Activated T-helper 1 cell treated with anti-CD3 and anti-CD28 coated beads, Interleukin-12 subunit alpha, Interleukin-12 subunit beta, Interleukin-2, Interleukin-4 antibody, amounts not matched to agents 30 ng/mL and 10 ng/mL and 1 ng/mL, durations not matched to agents 14 hours and 24 hours and 36 hours (primary cell): ENCODE measurements at places on chromosomes 5 and 9. TPM values are rescaled to one million over a fixed set of nuclear protein-coding genes. Genes with fewer than 3 reads are reported as not detected.
A peak's percentile ranks its signal among the peaks of the same experiment; 100 is the strongest.

Gene NEUROG1
- total RNA-seq, result not detected in 2 replicates

Gene TERT
- total RNA-seq, result 12.3 and 12.5 TPM in 2 replicates

Gene KDM4C
- 35.9 and 41.4 TPM in 2 replicates for total RNA-seq

Gene UGT3A2
- total RNA-seq, result not detected in 2 replicates

Gene RIC1
- 20.9 and 22.3 TPM in 2 replicates for total RNA-seq

Gene SLC34A3
- total RNA-seq, result not detected in 2 replicates

Gene EIF4E1B
- not detected in 2 replicates for total RNA-seq

Gene RARS1
- 137 and 145 TPM in 2 replicates for total RNA-seq

Gene CLIC3
- not detected in 2 replicates for total RNA-seq

DNA sequence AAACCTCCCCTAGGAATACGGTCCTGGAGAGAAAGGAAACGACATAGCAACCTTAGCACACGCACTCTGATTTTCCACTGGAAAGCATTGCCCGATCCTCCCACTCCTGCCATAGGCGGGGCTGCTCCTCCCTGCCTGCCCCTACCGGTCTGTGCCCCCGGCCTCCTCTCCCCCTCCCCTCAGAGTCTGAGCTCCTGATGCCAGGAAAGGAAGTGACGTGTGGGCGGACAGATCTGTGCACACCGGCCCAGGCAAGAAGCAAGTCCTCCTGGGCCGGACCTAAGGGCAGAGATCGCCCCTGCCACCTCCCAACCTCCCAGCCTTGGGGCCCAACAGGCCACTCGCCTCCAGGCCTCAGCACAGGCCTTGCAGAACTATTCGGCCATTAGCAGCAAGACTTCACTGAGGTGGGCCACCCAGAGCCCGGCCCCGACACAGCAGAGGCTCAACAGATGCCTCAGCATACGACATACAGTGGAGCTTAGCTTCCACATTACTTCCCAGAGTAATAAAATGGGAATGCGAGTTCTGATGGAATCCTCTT is 7.2 kb downstream of the NINJ1 start:
- H3K36me3 ChIP-seq, result peaks cover 32% of the 10 kb centered on the region
- no peaks in the 10 kb centered on the region for H3K27me3 ChIP-seq
- no peak for DNase-seq
- H3K27ac ChIP-seq, result peak overlapping the region; percentile 70

DNA sequence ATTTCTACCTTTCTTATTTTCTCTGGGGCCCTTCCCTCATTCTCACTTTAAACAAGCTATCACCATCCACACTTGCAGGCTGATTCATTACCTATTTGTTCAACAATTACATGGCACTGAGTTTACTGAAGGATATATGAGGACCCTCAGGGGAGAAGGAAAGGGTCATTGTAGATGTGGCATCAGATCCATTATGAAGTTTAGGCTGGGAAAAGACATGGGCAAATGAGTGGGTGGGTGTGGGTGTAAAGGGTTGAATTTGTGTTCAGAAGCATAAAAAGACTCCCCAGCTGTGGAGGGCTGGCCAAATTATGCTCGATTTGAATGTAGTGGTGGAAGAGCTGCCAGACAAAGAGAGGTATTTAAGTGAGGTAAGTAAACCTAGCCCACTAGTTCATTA is 55.9 kb upstream of the MTAP start:
- no peaks in the 10 kb centered on the region for H3K4me1 ChIP-seq
- H3K27ac ChIP-seq, result no peak overlapping the region
- H3K36me3 ChIP-seq, result no peaks in the 10 kb centered on the region
- H3K4me3 ChIP-seq, result no peak overlapping the region
- DNase-seq, result no peak
- H3K27me3 ChIP-seq, result peaks cover 45% of the 10 kb centered on the region

DNA sequence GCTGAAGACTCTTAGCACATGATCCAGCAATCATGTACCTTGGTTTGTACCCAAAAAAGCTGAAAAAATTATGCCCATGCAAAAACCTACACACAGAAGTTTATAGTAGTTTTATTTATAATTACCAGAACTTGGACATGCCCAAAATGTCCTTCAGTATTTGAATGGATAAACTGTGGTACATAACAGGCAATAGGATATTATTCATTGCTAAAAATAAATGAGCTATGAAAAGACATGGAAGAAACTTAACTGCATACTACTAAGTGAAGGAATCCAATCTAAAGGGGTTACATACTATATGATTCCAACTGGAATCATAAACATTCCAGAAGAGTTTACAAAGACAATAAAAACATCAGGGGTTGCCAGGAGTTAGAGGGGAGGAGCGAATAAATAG is 25.6 kb downstream of the FBXL17 start:
- H3K27me3 ChIP-seq, result no peaks in the 10 kb centered on the region
- no peak overlapping the region for H3K27ac ChIP-seq
- no peaks in the 10 kb centered on the region for H3K4me1 ChIP-seq
- no peak overlapping the region for H3K4me3 ChIP-seq
- H3K36me3 ChIP-seq, result no peaks in the 10 kb centered on the region

- no peaks in the 10 kb centered on the region for H3K4me1 ChIP-seq
- H3K4me3 ChIP-seq, result no peak overlapping the region
- H3K36me3 ChIP-seq, result no peaks in the 10 kb centered on the region
- H3K27ac ChIP-seq, result no peak overlapping the region
Observed at GRCh38 chr5:178473854-178474253, 116.3 kb downstream of the COL23A1 start.

DNA sequence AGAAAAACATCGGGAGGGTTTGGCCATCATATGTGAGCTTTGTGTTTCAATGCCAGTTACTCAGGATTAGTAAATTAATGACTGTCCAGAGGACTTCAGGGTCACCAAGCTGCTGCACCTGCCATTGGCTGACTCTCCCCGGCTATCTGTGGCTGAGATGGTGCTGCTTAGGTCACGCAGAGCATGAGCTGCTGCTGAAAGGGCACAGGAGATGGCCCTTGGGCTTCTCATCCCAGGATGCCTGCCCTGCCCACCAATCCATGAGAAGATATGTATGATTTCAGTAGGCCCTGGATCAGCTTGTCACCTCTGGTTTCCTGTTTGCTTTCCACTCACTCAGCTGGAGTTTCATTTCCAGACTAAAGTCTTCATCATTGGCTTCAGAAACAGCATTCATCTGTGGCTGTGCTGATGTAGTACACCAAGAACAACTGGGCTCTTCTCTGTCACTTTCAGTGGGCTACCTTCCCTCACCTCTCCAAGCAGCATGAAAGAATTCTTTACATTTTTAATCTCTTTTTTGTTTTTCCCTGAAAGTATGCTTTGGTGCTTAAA is 2.4 kb upstream of the CATSPER3 start:
- H3K27ac ChIP-seq, result peak overlapping the region; percentile 82
- H3K27me3 ChIP-seq, result no peaks in the 10 kb centered on the region
- H3K4me1 ChIP-seq, result peaks cover 28% of the 10 kb centered on the region
- no peak overlapping the region for H3K4me3 ChIP-seq
- peaks cover 28% of the 10 kb centered on the region for H3K36me3 ChIP-seq
- DNase-seq, result no peak

DNA sequence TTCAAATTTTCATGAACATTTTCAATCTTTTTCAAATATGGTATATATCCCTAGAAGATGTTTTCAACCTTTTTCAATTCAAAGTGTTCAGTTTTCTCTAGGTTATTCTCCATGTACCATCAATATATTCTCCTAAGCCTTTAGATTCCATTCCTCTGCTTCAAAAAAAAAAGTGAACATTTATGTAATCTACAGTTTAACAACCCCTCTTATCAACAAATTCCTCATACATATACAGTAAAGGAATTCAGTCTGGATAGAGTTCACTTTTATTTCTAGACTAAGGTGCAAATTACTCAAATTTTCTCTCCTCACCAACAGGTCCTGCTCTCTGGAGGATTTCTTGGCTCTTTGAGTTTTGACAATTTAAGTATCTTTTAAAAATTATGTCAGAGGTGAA is 150.0 kb downstream of the ARL15 start:
- no peak overlapping the region for H3K4me3 ChIP-seq
- H3K36me3 ChIP-seq, result no peaks in the 10 kb centered on the region
- H3K27ac ChIP-seq, result no peak overlapping the region
- no peak for DNase-seq
- no peaks in the 10 kb centered on the region for H3K27me3 ChIP-seq

DNA sequence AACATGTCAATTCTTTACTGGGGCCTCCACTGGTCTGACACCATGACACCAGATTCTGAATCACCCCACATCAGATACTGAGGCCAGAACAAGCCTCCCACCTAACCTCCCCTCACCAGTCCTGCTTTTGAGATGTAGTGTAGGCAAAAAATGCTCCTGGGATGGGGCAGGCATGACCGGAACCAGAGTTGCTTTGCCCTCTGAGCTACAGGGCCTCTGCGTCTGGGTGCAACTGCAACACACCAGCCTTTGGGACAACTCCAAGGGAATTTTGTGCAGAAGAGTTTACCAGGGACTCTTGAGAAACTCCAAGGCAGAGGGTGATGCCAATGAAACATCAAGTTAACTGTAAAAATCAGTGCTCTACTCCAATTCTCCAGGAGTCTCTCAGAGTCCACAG is 79.4 kb downstream of the SIL1 start:
- H3K27me3 ChIP-seq, result no peaks in the 10 kb centered on the region
- no peak overlapping the region for H3K27ac ChIP-seq
- no peaks in the 10 kb centered on the region for H3K4me1 ChIP-seq
- H3K4me3 ChIP-seq, result no peak overlapping the region

DNA sequence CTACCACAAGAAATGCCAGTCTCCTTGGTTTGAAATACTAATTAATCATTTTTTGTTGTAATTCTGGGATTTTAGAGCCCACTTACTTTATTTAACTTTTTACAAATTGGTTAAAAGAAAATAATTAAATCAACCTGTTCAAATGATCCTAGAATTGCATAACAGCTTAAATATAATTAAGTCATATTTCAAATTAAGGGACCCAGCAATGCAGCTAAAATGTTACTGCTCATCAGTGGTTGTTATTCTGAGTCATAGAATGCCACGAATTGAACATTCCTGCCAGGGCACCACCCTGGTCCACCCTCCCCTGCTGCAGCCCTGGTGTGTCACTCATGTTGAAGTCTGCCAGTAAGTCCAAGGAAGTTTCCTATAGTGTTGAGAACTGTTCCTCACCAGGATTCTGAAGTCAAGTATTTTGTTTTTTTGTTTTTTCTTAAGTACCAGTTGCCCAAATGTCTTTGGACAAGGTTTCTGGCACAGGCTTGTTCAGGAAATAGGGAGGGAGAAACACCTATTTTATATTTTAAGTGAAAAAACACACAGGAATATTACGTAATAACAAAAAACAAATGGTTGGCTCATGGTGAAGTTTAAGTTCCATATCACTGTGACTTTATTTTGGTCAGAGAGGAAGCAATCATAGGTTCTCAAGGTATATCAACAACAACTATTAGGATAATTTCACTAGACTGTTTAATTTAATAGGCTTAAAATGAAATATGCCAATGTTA is 4.3 kb upstream of the ITGA1 start:
- H3K36me3 ChIP-seq, result peaks cover 2% of the 10 kb centered on the region
- H3K27me3 ChIP-seq, result peaks cover 10% of the 10 kb centered on the region
- H3K27ac ChIP-seq, result no peak overlapping the region
- peaks cover 13% of the 10 kb centered on the region for H3K4me1 ChIP-seq
- no peak overlapping the region for H3K4me3 ChIP-seq
- no peak for DNase-seq

DNA sequence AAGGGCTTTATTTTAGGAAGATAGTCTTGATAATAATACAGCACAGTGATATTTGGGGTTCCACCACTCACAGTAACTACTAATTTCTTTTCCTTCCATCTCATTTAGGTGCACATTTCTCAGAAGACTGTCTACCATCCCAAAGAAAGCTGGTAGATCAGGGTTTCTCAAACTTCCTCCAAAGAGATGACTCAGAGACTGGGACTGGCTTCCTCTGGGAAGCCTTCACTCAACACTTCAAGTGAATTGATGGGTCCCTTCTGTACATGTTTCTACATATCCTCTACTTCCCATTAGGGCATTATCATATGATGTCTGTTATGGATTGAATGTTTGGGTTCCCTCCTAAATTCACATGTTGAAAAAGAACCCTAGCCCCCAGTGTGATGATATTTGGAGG is 138.5 kb downstream of the SPOCK1 start:
- no peaks in the 10 kb centered on the region for H3K36me3 ChIP-seq
- no peak for DNase-seq
- H3K4me3 ChIP-seq, result no peak overlapping the region

DNA sequence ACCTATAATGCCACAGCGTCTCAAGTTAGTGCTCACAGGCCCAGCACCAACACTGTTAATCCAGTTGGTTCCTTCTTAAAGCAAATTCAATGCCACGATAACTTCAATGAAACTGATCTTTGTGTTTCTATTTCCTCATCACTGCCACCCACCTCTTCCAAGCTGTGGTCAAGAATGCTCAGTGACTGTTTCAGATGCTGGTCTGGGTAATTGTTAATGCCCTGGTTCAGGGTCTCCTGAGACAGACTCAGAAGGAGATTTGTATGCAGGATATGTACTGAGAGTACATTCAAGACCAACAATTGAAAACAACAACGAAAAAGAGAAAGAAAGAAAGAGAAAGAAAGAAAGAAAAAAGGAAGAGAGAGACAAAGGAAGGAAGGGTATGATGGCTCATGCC is 505.3 kb downstream of the TLE4 start:
- no peaks in the 10 kb centered on the region for H3K27me3 ChIP-seq
- no peak for DNase-seq
- no peaks in the 10 kb centered on the region for H3K4me1 ChIP-seq
- no peak overlapping the region for H3K4me3 ChIP-seq
- H3K36me3 ChIP-seq, result no peaks in the 10 kb centered on the region

GRCh38 chr5:78274540-78275197 is 19.8 kb downstream of the AP3B1 start:
- H3K27ac ChIP-seq, result no peak overlapping the region
- H3K4me1 ChIP-seq, result no peaks in the 10 kb centered on the region
- H3K4me3 ChIP-seq, result no peak overlapping the region
- H3K27me3 ChIP-seq, result no peaks in the 10 kb centered on the region
- no peak for DNase-seq

DNA sequence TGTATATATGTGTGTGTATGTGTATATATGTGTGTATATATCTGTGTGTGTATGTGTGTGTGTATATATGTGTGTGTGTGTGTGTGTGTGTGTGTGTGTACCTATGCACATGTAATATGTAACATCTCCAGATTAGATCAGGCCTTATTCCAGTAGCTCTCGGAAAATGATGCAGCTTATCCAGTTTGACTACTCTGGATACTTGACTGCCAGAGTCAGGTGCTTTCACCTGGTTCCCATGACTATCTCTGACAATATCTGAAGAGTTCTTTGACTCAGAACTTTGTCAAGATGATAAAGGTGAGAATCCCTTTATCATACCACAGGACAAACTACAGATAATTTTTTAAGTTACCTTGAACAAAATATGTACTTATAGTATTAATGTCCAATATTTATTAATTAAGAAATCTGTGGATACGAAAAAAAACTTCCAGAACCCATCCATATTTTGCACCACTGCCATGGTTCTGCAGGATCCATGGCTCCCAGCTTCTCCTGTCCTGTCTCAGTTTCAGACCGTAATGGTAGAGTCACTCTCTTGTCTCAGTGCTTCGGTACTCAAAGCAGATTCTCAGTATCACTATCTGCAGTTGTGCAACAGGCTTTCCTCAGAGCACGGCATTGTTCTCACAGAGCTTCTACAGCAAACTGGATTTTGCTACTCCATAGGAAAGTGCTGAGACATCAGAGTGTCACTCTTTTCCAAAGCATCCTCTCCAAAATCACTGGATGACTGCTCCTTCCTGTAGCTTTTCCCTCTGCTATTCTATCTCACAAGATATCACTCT is 164.4 kb upstream of the SLC12A2 start:
- DNase-seq, result no peak
- H3K27me3 ChIP-seq, result peaks cover 2% of the 10 kb centered on the region
- peaks cover 11% of the 10 kb centered on the region for H3K4me1 ChIP-seq
- H3K36me3 ChIP-seq, result no peaks in the 10 kb centered on the region

- H3K4me3 ChIP-seq, result no peak overlapping the region
- no peak overlapping the region for H3K27ac ChIP-seq
- no peak for DNase-seq
- H3K4me1 ChIP-seq, result no peaks in the 10 kb centered on the region
- H3K27me3 ChIP-seq, result no peaks in the 10 kb centered on the region
Observed at GRCh38 chr5:124156415-124156996, 589.9 kb downstream of the ZNF608 start.
